Stimulated activated CD4-positive, alpha-beta T cell treated with anti-CD3 and anti-CD28 coated beads, Interleukin-15, amount 100 ng/mL, for 48 hours (primary cell): ENCODE measurements at places on chromosomes 2 and 18.
A peak's percentile ranks its signal among the peaks of the same experiment; 100 is the strongest.

GRCh38 chr2:127097841-127098651 lies 8.9 kb downstream of the BIN1 start:
- no peak for DNase-seq

- no peak for DNase-seq
Observed at GRCh38 chr18:62209046-62209445, 22.0 kb downstream of the RELCH start.

DNA sequence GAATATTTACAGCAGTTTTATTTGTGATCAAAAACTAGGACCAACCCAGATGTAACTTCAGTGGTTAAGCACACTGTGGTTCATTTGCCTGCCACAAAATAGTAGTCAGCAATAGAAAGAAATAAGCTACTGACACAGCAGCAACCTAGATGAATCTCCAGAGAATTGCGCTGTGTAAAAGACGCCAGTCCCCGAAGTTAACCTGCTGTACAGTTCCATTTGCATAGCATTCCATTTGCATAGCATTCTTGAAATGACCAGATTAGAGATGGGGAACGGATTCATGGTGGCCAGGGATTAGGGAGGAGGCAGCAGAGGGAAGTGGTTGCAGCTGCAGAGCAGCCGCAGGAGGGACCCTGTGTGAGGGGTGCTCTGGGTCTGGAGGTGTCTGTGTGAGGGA lies 39.3 kb upstream of the NFATC1 start:
- no peak for DNase-seq

DNA sequence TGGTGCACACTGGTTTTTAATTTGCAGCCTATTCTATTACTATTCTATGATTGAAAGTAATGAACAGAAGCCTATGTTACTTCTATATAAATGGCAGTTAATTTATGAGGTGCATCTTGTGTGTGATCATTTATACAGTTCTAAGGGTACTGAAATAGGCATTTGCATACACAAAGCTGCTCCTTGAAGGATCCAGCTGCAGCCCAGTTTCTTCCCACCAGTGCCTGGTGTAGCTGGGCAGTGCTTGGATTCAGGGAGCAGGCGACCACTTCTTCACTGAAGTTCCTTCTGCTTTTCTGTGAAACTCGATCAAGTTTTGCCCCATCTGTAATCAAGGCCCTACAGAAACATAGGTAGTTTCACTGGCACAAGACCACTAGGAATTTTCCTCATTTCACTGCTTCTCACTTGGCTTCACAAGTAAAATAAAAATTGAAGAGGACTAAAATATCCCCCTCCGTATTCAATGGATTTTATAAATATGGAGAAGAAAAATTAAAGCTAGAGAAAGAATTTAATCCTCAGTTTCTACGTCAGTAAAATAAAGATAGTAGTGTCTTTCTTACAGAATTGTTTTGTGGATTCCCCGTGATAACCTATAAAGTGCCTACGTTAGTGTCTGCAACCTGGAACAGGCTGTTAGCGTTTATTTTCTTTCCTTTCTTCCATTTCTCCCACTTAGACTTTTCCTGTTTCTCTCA lies 1.7 kb upstream of the LPIN2 start:
- DNase-seq: no peak

DNA sequence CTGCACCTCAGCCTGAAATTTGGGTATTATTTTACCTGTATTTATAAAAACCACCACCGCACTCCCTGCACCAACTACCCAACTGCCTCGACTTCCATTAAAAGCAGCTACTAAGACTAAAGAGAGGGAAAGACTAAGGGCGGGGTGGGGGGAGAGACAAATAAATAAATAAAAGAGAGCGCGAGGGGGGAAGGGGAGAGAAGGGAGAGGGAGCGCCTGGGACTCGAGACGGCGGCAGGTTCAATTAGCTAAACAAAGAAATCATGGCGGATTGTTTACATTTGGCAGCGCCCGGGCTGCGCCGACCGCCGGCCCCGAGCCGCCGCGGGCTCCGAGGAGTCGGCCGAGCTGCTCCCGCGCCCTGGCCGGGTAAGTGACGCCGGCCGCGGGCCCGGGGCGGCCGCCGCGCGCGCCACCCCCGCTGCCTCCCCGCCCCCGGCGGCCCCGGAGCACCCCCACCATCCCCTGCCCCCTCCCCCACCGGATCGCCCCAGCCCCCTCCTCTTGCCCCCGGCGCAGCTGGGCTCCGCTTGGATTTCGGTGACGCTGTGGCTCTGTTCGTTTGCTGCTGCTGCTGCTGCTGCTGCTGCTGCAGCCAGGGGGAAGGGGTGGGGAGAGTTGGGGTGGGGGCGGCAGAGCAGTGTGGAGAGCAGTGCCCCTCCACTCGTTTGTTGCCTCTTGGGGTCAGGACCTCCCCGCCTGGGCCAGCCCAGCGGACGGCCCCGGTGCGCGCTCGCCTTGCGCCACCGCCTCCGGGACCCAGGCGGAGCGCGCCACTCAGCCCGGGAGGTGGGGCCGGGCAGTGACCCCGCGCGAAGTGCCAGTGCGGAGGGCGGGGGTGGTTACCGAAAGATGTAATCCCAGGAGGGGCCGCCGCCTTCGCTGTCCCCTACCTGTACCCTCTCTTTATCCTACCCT lies 187.2 kb upstream of the FANCL start:
- no peak for DNase-seq

GRCh38 chr2:241865957-241866789 lies 3.4 kb upstream of the RTP5 start:
- DNase-seq: no peak

- DNase-seq: no peak
Observed at GRCh38 chr2:240128608-240129145, 7.4 kb downstream of the COPS9 start.

DNA sequence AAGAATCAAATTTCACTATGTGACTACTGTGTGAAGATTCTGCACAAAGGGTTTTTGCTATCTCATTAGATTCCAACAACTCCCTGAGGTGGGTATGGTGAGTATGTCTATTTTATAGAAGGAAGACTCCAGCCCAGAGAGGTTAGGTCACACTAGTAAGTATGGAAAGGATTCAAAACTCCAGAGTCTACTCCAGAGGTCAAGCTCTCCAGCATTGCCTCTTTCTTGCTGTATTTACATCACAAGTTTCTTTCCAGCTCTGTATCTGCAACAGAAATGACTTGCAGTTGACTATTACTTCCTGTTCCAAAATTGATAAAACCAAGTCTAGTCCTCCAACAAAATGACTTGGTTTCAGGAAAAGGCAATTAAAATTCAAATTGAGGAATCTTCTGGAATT lies 2.1 kb downstream of the COL4A4 start:
- DNase-seq: no peak

GRCh38 chr18:55430026-55430425 lies 158.0 kb downstream of the TCF4 start:
- no peak for DNase-seq

GRCh38 chr2:36700311-36700710 lies 3.8 kb downstream of the VIT start:
- DNase-seq: no peak

DNA sequence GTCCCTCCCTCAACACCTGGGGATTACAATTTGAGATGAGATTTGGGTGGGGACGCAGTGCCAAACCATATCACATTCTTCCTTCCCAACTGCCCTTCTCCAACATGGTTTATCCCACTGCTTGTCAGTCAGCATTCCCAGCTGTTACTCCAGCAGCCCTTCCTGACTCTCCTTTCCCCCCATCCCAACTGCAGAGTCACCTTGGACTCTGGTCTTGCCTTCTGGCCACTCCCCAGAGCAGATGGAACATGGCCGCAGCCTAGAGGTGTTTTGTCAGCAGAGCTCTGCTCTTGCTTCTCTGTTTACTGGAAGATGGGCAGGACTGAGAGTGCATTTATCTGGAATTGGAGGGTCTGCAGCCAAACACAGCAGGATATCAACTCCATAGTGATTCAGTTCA lies 51.2 kb upstream of the MEX3C start:
- no peak for DNase-seq

DNA sequence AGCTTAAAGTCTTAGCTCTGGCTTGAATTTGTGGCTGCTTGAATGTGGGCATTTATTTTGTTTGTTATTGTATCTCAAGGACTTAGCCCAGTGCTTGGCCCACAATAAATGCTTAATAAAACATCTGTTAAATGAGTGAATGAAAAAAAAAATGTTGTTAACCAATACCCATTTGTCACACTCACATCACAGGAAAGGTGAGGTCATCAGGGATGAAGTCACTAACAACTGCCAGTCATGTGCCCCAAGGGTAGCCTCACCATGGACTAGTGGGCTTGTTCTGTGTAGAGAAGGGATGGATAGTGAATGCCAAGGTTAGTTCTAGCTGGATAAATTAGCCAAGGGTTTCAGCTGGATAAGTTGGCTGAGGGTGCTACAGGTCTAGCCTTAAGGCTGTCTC lies 3.0 kb downstream of the NRBP1 start:
- no peak for DNase-seq

DNA sequence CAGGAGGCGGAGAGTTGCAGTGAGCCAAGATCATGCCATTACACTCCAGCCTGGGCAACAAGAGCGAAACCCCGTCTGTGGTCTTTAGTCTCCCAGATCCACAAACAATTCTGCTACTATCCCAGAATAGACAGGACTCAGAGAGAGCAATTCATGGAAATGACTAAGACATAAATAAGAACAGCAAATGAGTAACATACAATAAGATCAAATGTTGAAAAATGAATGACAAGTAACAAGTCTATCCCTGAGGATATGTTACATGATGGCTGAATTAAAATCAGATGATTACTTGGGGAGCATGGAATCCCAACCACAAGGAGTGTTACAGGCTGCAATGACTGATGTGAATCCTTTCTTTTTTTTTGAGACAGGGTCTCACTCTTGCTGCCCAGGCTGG lies 10.3 kb downstream of the ARL5A start:
- no peak for DNase-seq

DNA sequence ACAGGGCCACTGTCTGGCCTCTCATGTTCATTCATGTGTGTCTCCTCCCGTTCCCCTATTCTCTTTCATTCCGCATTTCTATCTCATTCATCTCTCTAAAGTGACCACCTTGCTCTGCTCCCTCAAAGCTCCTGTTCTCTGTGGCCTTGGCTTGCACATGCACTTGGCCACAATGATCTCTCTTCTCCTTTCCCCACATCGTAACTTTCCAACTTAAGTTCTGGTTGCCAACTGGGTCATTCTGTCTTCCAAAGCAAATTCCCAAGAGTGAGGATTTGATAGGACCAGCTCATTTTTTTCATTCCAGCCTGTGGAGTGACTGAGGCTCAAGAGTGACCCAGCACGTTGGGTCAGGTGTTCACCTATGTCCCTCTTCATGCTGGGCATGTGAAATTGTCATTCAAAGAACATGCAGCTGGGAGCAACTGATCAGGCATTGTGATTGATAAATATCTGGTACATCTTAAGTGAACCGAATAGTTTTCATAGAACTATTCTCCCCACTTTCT lies 14.3 kb upstream of the ITGA6 start:
- no peak for DNase-seq

DNA sequence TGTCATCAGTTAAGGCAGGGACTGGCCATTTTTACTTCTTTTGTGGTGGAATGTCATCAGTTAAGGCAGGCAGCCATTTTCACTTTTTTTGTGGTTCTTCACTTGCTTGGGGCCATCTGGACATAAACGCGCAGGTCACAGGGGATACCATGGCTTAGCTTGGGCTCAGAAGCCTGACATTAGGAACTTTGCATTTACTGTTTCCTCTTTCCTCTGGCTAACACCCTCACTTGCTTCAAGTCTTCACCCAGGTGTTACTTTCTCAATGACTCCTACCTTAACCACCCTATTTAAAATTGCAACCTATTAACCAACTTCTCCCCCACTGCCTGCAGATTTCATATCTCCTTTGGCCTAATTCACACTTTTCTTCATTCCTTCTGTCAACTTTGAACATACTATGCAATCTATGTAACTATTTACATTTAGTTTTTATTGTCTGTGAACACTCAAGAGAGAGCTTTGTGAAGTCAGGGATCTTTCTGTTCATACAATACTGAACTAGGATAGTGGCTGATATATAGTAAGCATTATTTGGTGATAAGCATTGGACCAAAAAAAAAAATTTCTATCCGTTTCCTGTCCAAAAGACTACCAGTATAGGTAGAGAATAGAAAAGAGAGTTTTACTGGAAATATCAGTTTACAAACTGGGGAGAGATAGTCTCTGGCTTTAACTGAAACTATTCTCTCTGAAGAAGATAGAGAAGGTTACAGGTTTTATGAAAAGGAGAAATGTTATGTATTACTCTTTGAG lies 600.1 kb upstream of the ZNF804A start:
- DNase-seq: no peak

DNA sequence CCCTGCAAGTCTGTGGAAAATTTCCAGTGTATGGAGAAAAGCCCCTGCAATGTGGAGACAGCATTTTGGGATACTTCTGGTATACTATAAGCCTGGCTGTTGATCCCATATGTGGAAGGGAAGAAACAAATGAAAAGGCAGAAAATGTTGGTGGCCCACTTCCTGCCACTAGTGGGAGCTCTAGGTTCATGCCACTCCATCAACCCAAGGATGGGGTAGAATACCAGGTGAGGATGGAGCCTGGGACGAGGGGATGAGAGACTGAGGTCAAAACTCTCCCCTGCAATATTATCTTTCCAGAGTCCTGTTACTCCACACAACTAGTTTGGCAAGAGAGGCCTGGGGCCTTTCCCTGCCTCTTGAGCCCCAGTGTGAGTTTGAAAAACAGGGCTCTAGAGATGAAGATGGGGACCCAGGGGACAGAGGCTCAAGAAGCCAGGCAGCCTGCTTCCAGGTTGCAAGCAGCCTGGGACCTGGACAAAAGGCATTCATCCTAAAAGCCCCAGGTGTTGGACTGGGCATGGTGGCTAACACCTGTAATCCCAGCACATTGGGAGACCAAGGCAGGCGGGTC lies 31.9 kb downstream of the BMP10 start:
- peak; percentile 36 for DNase-seq

DNA sequence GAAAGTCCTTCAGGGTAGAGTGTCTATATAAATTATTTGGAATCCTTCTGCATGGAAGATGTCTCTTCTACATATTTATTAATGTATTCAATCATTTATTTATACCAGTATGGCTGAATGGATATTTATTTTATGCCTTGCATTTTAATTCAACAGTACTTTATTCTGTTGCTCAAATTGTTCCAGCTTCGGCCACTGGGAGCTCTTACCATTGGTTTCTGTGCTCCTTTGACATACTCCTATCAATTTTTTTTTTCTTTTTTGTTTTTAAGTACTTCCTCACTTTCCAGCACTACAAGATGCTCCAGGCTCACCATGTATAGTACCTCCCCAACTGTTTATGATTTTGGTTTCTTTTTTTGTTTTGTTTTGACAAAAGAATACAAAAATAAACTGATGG lies 39.4 kb upstream of the WIPF1 start:
- no peak for DNase-seq

DNA sequence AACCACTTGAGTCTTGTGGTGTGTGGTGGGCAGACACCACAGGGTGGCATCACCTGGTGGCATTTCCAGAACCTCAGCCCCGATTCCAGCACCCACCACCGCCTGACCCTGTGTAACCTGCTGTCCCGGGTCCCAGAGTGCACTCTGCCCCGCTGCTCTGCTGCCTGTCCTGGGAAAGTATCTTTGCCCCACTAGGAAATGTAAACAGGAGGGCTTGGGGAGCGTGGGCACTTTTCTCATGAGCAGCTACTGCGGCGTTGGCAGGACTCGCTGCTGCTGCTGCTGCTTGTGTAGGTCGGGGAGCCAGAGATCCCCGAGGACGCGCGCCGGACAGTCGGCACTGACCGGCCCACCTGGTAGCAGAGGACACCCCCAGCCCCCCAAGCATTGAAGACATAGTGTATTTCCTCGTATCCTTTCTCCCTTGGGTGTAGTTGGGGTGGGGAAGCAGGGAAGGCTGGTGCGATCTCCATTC lies 13.4 kb downstream of the DTYMK start:
- no peak for DNase-seq

- no peak for DNase-seq
Observed at GRCh38 chr2:32806857-32807256, 139.9 kb upstream of the LTBP1 start.

- DNase-seq: no peak
Observed at GRCh38 chr18:28494151-28494550, 317.2 kb upstream of the CDH2 start.
